ENCODE measurements at places on chromosomes 6 and 20.

DNA sequence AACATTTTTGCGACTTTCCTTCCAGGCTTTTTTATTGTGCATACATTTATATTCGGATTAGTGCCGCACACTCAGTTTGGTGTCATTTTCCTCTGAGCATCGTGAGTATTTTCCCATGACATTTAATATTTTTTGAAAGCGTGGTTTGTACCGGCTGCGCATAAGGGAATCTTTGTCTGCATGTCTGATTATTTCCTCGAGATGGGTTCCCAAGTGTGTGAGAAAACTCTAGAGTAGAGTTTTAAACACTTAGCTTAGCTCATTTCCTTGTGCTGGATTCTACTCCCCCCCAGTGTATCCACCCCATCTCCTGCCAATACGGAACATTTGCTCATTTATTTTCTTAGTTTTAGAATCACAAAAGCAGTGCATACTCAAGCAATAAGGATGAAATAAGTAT, 94.3 kb downstream of the CDC5L start:
- no peak for DNase-seq

DNA sequence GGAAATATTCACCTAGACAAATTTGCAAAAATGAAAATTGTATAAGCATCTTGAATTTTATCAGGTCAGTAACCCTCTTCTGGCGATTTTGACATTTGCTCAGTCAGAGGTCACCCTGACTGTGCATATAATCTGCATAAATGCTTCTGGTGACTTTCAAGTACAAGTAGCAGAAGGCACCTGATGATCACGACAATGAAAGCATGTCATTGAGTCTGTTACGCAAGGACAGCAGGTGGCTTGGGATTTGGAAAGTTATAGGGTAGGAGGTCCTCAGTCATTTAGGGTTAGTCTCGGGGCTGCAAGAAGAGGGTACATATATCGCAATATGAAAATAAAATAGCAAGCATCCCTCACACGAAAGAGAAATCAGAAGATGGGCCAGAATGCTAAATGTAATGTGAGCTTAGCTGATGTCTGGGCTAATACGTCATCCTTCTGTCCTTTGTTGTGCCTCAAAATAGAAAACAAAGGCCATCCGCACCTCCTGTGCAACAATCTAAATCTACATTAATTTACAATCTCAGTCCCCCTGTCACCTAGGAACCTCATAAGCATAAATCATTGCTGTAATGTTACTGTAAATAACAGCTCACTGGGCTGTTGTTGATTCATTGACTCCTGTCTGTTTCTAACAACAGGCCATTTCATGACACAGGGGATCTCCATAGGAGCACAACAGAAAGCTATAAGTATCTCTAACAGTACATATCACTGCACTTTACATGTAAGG, 155.2 kb upstream of the RSPO3 start:
- no peak for DNase-seq

- DNase-seq = no peak
These were observed 48.6 kb downstream of the TSPYL4 start for GRCh38 chr6:116205281-116205680.

- DNase-seq = no peak
These were observed 39.6 kb upstream of the SMIM8 start for GRCh38 chr6:87282743-87283142.

- DNase-seq = no peak
These were observed 3.5 kb downstream of the FKBP1C start for GRCh38 chr6:63214816-63215215.

- DNase-seq = no peak
These were observed 7.2 kb downstream of the PI16 start for GRCh38 chr6:36961441-36962435.

GRCh38 chr6:90940812-90941481, 354.1 kb upstream of the MAP3K7 start:
- DNase-seq = peak; percentile 4

GRCh38 chr20:62596921-62597320, 45.4 kb upstream of the SLCO4A1 start:
- DNase-seq = no peak

DNA sequence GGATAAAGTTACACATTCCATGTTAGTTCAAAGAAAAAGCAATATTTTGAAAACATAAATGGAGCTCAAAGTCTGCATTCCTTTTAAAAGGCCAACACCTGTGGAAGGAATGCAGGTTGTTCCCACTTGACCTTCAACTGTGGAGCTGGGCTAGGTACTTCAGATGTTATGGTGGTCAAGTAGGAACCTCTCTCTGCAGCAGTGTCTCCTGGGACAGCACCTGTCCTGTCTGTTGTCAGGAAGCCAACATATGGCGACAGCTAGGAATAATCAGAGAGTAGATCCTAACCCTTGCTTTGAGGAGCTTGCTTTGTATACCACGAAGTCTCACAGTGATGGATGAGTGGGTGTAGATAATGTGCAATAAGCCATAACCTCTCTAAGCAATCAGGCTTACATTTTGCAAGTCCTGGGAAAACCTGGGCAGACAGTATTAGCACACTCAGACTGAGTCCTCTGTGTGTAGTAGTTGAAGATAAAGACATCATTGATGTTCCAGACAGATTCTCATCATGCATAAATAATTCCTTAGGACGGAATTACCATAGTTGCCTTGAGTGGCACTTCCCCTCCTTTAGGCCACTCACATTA, 347.5 kb downstream of the PRL start:
- no peak for DNase-seq

DNA sequence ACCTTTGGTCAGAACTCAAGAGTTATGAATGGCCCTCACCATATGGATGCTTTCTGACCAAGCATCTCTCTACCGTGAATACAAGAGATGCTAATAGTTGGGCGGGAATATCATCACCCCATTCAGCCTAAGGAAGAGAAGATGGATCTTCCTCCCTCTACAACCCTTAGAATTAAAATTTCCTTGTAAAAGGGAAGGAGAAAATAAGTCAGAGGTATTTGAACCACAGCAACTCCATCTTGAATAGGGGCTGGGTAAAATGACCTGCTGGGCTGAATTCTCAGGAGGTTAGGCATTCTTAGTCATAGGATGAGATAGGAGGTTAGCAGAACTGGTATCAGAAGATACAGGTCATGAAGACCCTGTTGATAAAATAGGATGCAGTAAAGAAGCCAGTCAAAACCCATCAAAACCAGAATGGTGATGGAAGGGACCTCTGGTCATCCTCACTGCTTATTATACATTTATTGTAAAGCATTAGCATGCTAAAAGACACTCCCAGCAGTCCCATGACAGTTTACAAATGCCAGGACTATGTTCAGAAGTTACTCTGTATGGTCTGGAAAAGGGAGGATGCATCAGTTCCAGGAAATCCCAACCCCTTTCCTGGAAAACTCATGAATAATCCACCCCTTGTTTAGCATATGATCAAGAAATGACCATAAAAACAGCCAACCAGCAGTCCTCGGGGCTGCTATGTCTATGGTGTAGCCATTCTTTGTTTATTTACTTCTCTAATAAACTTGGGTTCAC, 101.2 kb downstream of the DTNBP1 start:
- no peak for DNase-seq

- DNase-seq = no peak
These were observed 78.1 kb upstream of the EZR start for GRCh38 chr6:158897236-158897635.

- DNase-seq = no peak
These were observed 10.4 kb downstream of the SERPINB6 start for GRCh38 chr6:2960935-2961334.

DNA sequence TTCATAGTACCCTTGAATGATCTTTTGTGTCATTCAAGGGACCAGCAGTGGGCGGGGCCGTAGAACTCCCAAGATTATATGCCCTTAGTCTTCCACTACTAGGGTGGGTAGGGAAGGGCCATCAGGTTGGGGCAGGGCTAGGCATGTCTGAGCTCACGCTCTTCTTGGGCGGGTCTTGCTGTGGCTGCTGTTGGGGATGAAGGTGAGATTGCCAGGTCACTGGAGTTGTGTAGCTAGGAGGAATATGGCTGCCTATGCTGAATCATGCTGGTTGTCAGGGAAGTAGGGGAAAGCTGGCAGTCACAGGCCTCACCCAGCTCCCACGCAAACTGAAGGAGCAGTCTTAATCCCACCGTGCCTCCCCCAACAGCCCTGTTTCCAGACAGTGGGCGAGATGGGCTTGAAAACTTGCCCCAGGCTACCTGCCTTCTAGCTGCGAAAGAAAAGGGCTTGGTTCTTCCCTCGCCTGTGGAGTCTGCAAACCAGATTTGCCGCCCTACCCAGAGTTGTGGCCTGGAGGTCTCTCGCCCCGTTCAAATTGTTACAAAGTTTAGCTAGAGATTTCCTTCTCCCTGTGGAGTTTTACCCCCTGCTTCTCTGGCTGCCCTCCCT, 76.4 kb upstream of the ADGRF4 start:
- no peak for DNase-seq

DNA sequence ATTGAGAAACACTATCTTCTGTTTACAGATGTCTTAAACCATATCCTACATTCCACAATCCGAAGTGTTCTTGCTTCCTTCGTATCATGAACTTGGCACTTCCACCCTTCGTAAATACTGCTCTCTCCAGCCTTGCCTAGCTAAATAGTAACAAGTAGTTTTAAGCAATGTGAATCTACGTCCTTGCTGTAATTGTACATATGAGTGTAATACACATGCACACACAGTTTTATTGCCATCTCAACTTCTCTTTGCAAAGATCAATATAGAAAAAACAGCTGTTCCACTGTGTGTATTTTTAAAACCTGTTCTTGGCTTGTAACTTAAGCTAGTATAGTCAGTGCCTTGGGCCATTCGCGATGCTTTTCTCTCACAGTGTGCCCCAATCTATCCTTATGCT, 1524.7 kb downstream of the GRIK2 start:
- DNase-seq = no peak

Data from H54 (cell line).